ENCODE measurements at places on chromosomes 13 and 19.

DNA sequence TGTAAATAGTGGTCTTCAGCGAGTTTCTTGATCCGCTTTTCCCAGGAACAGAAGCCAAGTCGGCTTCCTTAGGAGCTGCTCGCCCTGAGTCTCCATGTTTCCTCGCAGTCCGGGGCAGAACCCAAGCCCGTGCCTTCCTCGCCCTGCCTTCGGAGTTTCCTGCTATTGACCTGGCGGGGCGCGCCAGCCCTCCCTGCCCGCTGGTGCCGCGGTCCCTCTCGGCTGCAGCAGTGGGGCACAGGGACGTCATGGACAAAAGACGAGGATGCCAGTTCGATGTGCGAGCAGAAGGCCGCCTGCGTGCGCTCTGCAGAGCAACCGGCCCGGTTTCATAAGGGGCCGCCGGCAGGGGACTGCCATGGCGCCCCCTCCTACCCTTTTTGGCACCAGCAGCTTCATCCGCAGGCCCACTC lies 156.6 kb downstream of the TM9SF2 start:
- DNase-seq, result peak; percentile 40

DNA sequence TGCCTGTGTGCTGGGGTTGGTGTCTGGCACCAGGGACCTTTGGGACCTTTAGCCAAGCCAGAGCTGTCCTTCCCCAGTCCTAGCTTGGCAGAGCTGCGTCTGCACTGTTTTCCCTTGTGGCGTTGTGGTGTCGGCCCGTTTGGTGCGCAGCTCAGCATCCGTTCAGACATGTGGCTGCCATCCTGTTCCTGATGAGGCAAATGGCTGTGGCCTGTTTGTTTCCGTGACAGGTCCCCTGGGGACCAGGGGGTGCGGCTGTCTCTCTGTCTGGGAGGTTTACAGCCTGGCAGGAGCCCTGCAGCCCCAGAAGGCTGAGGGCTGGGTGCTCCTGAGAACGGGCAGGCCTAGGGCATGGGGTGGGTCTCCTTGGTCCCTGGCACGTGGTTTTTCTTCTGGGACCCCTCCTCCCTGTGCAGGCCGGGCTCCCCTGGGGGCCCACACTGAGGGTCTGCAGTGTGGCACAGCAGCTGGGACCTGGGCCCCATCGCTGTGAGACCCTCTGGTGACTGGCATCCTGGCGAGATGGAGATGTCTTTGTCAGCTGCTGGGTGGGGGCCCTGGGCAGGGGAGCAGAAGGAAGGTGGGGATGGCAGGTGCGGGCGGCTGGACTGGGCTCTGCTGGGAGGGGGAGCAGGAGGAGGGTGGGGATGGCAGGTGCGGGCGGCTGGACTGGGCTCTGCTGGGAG lies 4.0 kb downstream of the SPPL2B start:
- no peak for DNase-seq

DNA sequence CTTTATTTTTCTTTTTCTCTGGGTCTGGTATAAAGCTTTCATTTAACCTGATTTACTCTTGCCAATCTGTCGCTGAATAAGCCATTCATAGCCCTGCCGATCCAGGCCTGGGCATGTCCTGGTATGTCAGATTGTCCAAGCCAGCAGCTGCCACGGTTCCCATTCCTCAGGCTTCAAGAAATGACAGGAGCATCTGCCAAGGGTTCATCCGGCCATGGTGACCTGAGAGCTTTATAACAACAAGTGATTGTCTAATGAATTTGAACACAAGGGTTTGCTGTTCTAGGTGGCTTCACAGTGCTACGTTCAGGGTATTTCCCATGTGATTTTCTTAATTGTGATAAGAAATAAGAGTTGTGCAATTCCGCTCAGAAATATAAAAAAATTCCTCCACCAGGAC lies 20.0 kb downstream of the PNMA8A start:
- DNase-seq, result no peak

GRCh38 chr13:26051657-26052311 lies at the start of gene SHISA2:
Gene SHISA2, minus strand, starts transcription at chr13:26052016. Its CDS starts 1,041 bp downstream, at chr13:26050975.
- DNase-seq, result peak; percentile 35

- no peak for DNase-seq
These were observed 763.5 kb upstream of the GPC6 start for GRCh38 chr13:92463134-92463533.

- DNase-seq, result no peak
These were observed 1.7 kb upstream of the RASIP1 start for GRCh38 chr19:48742096-48742495.

- no peak for DNase-seq
These were observed 882.2 kb upstream of the SLC10A2 start for GRCh38 chr13:103948426-103948825.

- no peak for DNase-seq
These were observed 655 bp downstream of the DENND1C start for GRCh38 chr19:6480848-6481415.

- no peak for DNase-seq
These were observed 215.7 kb downstream of the ZNF536 start for GRCh38 chr19:30587869-30588268.

GRCh38 chr19:30631033-30631370 lies 258.8 kb downstream of the ZNF536 start:
- no peak for DNase-seq

DNA sequence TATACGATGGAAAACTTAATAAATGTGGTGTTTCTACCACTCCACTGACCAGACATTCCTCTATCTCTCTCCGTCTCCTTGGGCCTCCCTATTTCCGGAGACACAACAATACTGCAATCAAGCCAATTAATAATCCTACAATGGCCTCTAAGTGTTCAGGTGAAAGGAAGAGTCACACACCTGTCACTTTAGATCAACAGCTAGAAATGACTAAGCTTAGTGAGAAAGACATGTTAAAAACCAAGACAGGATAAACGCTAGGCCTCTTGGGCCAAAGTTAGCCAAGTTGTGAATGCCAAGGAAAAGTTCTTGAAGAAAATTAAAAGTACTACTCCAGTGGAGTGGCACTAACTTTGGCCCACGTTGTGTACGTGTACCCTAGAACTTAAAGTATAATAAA lies 22.5 kb downstream of the ZDHHC20 start:
- no peak for DNase-seq

GRCh38 chr13:19148561-19148960 lies 33.1 kb downstream of the TUBA3C start:
- no peak for DNase-seq

DNA sequence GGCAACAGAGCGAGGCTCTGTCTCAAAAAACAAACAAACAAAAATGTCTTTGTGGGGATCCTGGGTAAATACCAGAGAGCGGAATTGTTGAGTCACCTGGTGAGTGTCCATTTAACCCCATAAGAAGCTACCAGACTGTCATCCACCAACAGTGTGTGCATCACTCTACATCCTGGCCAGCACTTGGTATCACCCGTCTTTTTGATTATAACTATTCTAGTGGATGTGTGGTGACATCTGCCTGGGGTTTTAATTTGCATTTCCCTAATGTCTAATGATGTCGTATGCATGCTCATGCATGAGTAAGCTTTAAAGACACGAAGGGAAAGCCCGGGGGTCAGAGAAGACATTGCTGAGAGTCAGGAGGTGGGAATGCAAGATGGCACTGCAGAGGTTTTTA lies 126.7 kb upstream of the MRI1 start:
- DNase-seq, result no peak

DNA sequence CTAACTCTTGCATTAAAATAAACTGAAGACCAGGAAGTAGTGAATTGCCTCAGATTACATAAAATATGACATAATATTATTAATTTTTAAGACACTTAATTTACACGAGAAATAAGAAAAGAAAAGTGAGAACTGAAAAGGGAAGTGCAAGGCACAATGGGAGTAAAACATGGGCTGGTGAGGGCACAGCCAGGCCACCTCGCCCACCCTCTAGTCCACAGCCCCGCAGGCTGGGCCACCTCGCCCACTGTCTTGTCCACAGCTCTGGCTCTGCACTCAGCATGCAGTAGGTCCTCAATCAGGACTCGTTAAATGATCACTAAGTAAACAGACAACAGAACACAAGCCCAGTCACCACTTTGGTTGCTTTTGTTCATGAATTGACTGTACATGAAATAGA lies 67.8 kb upstream of the ARHGEF7 start:
- no peak for DNase-seq

DNA sequence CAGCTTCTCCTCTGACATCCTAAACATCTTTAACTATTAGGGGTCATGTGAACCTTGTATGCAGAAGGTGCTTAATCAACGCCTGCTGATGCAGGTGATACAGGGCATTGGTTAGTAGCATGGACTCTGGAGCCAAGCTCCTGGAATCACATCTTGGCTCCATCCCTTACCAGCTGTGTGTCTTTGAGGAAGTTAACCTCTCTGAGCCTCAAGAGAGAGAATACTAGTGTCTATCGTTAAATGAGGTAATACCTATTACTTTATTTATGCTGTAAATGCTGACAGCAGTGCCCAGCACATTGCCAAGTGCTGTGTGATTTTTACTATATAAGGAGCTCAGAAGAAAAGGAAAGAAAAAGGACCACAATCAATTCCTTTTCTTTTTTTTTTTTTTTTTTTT lies 11.2 kb upstream of the SELENOW start:
- no peak for DNase-seq

GRCh38 chr19:6568816-6569215 lies 22.1 kb downstream of the CD70 start:
- no peak for DNase-seq

DNA sequence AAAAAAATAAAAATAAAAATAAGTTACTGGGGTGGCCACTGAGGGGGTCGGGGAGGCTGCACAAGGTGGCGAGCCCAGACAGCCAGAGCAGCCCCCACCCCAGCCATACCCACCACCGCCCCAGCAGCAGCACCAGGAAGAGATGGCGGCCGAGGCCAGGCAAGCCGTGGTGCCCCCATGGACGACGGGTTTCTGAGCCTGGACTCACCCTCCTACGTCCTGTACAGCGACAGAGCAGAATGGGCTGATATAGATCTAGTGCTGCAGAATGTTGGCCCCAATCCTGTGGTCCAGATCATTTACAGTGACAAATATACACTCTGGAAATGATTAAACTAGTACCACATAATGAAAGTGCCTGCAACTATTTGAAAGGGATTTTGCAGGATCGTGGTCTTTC lies 71.6 kb upstream of the ZDHHC20 start:
- DNase-seq, result no peak

- DNase-seq, result no peak
These were observed 24.7 kb upstream of the RB1 start for GRCh38 chr13:48278806-48279205.

- DNase-seq, result no peak
These were observed 193.5 kb downstream of the ZNF536 start for GRCh38 chr19:30565636-30566035.

DNA sequence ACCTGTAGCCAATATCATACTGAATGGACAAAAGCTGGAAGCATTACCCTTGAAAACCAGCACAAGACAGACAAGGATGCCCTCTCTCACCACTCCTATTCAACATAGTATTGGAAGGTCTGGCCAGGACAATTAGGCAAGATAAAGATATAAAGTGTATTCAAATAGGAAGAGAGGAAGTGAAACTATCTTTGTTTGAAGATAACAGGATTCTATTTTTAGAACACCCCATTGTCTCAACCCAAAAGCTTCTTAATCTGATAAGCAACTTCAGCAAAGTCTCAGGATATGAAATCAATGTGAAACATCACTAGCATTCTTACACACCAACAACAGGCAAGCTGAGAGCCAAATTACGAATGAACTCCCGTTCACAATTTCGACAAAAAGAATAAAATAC lies 17.8 kb upstream of the CCNA1 start:
- no peak for DNase-seq

GRCh38 chr19:23440207-23440606 lies 44.9 kb upstream of the ZNF91 start:
- no peak for DNase-seq

- DNase-seq, result no peak
These were observed 321.8 kb upstream of the NBEA start for GRCh38 chr13:34620074-34620850.

DNA sequence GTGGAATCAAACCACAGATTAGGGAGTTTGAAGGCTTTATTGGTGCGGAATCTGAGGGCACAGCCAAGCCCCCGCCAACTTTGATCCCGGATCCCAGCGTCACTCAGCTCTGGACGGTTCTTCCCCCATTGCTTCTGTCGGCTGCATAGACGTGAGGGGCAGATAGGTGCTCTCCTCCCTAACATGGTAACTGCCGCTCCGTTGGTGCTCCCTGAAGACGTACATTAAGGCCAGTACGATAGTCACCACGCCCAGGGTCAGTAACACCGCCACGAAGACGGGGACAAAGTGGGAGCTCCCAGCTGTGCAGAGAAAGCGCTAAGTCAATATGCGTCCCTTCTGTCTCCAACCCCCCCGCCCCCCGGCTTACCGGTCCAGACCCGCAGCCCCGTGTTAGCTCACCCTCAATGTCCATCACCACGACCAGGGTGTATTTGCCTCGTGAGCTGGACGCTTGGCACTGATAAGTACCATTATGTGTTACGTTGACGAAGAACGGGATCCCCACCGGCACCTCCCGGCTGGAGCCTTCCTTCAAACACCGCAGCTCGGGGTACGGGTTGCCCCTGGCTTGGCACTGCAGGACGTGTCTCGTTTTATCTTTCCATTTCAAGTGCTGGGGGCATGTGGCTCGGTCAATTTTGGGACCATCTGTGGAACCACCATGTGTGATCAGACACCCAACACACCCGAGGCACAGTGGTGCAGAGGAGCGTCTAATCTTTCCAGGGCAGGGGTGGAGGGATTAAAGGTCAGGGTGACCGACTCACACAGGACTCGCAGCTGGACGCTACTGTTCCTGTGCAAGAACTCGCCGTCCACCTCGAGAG lies 644 bp upstream of the RAVER1 start:
- DNase-seq, result no peak

GRCh38 chr13:79380997-79381396 lies 25.1 kb downstream of the RBM26 start:
- no peak for DNase-seq

DNA sequence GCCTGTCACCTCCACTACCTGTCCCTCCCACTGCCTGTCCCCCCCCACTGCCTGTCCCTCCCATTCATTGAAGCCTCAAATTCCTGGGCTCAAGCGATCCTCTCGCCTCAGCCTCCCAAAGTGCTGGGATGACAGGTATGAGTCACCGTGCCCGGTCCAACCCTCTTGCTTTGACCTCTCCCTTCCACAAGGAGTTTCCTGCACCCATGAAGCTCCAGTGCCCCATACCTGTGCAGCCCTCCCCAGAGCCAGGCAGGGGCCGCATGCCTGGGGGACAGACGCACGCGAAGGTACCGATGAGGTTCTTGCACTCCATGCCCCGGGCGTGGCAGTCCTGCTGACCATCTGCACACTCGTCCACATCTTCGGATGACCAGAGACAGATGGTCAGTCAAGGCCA lies 34.3 kb downstream of the CCL25 start:
- DNase-seq, result no peak

DNA sequence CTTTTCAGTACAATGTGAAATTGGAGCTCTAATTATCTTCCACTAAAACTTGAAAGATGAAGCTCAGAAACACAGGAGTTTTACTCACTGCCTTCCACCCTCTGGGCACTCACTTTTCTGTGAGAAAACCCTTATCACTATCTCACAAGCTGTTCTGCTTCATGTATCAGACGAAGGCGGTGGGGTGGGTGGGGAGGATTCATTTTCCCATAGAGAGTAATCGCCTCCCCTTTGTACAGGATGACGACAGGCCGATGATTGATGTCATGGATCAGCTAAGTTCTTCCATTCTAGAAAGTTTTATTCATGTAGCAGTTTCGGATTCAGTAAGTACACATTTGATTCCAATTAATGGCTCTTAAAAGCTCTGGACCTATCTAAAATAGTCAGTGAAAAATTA lies 139.9 kb downstream of the ZAR1L start:
- DNase-seq, result no peak

Measured in activated CD4-positive, CD25-positive, alpha-beta regulatory T cell treated with anti-CD3 and anti-CD28 coated beads, Interleukin-2, amount 50 U/mL, for 72 hours (primary cell).